ENCODE measurements at places on chromosomes 11 and 22.

DNA sequence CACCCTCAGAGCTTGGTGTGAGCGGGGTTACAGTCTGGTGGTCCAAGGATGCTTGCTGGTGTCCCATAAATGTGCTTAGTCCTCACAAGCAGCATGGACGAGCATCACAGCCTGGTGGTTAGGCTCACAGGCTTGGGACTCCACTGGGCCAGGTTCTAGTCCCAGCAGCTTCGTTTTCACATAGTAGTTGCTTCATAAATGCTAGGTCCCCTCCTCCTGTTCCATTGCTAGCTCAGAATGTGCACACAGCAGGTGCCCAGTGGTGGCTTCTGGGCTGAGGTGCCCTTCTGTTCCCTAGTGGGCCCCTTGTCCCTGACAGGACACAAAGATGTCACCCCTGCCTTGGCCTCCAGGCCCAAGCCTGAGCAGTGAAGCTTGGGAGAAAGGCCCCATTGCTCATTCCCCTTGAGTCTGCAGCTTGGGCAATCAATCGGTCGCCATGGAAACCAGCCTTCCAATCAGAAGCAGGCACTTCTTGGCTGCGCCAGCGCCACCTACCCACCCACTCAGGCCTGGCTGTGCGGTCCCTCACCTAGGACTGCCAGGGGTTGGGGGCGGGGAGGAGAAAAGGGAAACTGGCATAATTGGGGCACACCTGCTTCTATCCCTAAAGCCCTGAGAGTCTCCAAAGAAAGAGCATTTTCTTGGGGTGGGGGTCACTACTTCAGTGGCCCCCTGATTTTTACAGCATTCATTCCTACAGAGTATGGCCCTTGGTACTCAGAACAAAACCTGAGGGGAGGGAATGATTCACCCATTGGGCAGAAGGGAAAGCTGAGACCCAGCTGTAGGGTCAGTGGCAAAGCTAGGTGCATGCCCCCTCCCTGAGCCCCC, 48.1 kb downstream of the CYTH4 start:
- DNase-seq, result no peak

- DNase-seq, result no peak
Observed at GRCh38 chr22:26174280-26174679, 5.0 kb downstream of the SEZ6L start.

DNA sequence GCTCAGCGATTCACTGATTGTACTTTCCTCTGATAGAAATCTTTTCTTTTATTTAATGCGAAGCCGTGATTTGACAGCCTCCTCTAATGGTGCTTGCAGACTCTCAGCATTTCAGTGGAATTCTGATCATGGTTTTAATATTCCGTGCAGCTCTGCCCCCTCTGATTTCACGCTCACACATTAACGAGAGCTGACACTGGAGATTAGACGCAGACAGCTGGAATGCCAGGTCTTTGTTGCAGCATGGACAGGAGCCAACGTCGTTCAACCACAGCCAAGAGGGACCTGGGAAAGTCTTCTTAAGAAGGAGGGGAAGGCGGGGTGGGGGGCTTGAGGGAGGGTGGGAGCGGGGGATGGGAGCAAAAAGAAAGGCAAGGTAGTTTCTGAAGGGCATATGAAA, 186.4 kb downstream of the BLID start:
- no peak for DNase-seq

DNA sequence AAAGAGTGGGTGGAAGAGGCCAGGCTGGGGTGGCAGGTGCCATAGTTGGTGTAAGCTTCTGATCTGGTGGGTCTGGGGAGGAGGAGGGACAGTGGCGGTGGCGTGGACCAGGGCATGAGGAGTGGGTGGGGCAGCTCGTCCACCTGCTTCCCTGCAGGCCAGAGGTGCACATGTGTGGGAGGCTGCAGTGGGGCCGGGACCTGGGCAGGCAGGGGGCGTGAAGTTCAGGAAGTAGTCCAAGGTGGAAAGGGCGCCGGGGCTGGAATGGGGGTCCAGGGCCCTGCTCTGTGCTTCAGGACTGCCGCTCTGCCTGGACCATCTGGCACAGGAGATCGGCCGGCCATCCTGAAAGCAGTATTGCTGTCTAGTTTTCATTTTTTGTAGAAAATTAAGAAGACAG, 15.9 kb downstream of the RIBC2 start:
- DNase-seq, result no peak

GRCh38 chr11:94469416-94469815, 24.2 kb downstream of the MRE11 start:
- DNase-seq, result no peak

DNA sequence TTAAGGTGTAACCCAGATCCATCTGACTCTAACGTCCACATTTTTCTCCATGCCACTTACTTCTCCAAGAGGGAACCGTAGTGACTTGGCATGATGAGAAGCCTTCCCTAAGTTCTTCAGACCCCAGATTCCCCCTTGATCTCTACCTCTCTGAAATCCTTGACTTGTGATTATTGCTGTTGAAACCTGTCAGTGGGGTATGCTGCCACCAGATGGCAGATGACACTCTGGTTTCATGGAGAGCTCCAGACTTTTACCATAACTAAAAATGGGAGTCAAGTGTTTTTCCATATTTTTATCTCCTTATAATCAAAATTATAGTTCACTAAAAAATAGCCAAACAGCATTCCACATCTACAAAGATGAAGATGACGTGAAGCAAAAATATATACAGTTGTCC, 504.2 kb downstream of the SOX6 start:
- DNase-seq, result no peak

GRCh38 chr22:46309526-46310085, 12.9 kb downstream of the GTSE1 start:
- no peak for DNase-seq

- no peak for DNase-seq
Observed at GRCh38 chr22:20975541-20976290, 6.4 kb upstream of the LZTR1 start.

DNA sequence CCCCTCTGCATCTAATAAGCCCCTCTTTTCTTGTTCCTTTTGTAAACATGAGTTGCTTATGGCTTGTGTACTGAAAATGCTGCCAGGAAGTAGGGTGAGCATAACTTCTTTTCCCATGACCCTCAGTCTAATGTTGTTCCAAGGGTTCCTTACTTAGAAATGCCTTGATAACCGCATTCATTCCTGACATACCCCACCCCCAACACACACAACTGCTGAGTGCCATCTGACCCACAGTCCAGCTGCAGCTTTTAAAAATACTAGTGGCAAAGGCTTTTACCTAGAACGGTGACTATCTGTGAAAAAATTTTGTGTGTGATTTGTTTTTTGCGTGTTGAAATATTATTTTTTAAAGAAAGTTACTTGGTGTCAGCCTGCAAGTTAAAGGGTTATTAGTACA, 52.6 kb downstream of the ARHGAP42 start:
- DNase-seq, result no peak

DNA sequence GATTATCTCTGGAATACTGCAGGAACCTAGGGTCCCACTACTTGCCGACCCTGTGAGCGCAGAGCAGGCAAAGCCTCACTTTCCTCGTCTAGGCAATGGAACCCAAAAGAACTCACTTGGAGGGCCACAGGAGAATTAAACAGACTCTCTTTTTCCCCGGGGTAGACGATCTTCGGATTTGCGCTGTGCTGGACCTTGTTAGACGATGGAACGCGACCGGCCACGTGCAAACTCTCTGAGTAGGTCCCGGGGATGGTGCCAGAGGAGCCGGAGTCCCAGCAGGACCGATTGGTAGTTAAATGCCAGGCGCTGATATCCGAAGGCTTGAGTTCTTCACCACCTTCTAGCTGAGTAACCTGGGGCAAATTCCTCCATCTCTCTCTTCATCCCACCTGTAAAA, 1.0 kb upstream of the SLC1A2 start:
- DNase-seq, result no peak

DNA sequence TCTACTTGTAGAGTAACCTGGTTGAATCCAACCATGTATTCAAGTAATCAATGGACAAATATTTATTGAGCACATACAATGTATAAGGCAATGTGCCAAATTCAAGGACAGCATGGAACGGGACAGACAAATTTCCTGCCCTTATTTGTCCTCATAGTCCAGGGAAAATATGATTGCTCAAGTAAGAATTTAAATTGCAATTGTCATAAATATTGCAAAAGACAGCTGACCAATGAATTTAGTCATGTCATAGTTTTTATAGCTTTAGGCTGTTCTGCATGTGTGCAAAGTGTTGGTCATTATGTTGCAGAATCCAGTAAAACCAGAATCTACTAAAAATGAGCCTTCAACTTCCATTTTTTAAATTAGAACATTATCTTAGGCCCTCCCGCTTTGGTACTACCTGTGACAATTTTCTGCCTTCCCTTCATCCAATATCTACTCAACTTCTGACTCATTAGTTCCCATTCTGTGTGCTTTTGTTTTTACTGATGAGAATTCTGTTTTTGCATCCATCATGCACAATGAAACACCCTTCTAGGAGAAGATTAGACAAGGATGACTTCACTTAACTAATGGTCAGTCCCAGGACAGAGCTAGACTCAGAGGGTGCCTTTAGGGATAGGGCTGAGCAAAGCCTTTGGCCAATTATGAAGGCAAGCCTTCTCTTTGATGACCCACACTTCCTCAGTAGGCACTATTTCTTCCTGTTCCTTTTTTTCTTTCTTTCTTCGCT, 45.8 kb upstream of the FIBIN start:
- no peak for DNase-seq

DNA sequence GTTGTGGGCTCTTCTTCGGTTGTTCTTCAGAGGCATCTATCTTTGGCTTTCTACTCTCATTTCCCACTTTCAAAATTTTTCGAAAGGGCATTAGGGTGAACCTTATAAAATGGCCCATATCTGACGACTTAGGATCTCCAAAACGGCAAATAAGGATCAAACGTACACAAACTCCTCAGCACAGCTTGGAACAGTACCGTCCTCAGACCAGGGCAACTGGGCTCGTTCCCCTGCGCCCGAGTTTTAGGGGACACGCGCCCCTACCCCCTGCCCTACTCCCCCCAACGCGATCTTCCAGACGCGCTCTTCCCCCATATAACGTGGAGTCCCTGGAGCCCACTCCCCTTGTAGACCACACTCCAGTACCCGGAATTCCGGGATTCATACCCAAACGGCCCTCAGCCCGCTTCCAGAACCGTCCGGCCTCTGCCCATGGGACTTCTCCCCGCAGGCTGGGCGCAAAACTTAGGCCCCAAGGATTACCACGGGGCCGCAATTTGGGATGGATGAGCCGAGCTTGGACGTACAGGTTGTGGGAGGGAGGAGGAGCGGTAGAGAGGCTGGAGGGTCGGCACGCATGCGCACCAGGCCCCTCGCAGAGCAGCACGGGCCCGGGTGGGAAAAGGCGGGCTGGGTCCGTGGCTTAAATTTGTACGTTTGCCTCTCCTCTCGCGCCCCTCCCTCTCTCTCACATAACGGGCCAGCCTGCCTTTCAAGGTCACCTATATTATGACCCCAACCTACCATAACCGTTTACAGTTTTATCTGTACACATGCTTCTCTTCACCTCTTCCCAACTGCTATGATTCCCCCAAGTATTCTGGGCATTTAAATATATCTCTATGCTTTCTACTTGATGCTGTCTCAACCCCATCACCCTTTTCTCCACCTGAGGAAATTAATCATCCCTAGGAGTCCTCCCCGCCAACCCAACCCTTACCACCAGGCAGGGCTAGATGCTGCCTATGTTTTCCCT, 3.4 kb downstream of the CCDC89 start:
- DNase-seq, result peak; percentile 54

DNA sequence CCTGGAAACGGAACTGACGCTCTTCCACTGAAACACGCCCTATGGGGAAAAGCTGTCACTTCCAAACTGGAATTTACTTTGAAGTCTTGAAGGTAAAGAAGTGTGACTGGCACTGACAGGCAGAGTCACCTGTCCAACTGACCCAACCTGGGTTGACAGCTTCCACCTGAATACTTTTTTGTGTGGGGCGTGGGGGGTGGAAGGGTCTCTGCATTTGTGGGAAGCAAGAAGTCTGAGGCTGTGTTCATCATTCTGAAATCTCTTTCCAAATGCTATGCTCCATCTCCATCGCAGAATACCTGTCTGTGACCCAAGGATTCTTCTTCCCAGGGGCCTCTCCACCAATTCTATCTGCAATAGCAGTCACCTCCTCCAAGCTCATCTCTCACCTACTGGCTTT, 7.8 kb downstream of the IFT27 start:
- DNase-seq, result no peak

DNA sequence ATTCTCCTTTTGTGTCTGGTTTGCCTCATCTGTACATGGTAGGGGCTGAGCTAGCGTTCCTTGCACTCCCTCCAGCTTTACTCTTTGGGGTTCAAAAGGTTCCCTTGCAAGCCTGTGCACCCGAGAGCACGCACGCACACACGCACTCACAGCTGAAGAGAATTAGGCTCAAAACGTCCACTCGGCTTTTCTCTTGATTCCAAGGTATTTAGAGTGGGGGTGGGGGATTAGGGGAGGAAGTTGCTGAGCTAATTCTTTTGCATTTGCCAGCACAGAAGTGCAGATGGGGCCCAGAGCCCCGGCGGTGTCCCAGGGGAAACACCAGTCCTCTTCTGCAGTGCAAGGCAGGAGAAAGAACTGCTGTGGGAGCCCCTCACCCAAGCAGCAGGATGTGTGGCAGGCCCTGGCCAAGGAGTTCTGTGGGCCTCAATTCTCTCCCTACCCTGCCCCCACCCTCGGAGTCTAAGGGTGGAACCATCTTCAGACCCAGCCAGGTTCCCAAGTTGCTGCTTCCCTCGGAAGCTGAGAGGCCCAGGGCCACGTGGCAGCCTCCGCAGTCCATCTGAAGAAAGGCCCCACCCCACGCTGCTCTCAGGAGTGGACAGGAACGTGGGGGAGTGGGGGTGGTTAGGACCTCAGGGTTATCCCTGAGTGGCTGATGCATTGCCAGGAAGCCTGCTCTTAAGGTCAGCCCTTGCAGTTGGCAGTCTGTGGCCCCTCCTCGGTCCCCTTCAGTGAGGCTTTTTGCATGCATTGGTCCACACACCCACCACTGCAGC, 3.8 kb upstream of the KCNQ1OT1 start:
- no peak for DNase-seq

DNA sequence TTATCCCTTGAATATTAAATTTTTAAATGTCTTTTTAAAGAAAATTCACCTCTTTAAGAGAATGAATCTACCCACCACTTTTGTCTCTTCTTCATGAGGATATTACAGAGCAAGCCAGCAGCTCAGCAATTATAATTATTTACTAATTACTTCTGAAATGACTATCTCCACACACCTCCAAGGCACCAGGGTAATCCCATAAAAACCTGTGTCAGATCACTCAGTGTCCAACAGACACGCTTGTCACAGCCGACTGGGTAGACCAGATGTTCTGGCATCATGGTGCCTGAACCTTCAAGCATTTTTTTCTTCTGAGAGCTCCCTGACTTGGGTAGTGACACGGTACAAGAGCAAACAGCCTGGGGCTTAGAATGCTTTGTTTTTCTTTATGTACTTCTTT, 61.4 kb downstream of the EFCAB6 start:
- no peak for DNase-seq

GRCh38 chr22:47192651-47193437, 430.4 kb downstream of the TBC1D22A start:
- DNase-seq, result no peak
